ENCODE measurements at places on chromosomes 13 and 19. TPM values are rescaled to one million over a fixed set of nuclear protein-coding genes. Genes with fewer than 3 reads are reported as not detected.

DNA sequence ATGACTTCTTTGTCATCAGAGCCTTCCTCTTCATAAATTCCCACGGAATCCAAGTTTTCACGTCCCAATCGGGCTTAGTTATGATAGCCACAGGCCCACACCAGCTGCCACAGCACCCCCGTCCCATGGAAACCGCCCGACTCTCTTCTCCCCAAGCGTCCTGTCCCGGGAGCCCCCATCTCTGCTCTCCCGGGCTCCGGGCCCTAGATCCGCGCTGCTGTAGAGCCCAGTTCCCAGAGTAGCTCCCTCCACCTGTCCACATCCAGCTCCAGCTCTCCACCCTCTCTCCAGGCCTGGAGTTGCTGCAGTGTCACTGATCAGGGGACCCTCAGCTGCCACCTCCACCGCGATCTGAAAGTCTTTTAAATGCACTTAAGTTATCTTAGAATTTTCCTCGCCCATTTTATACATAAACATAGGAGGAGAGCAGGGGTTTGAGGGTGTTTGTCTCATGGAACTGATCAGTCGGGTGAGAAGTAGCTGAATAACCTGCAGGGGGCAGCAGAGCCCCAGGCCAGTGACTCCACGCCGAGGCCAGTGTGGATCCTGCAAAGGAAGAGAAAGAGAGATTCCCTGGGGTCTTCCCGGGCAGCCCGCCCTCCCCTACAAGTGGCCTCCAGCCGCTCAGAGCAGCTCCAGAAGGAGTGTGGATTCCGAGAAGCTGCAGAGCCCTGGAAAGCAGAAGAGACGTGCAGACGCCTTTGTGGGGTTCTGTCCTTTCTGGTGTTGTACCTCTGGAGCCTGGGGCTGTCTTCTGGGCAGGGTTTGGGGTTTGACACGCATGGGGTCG is 1.1 kb upstream of the ZNF763 start:
- peak; percentile 61 for DNase-seq
- no peaks in the 10 kb centered on the region for H3K36me3 ChIP-seq
- no peak overlapping the region for H3K4me3 ChIP-seq
- H3K4me1 ChIP-seq = peaks cover 2% of the 10 kb centered on the region
- H3K27me3 ChIP-seq = no peaks in the 10 kb centered on the region

- H3K36me3 ChIP-seq = no peaks in the 10 kb centered on the region
- H3K4me1 ChIP-seq = no peaks in the 10 kb centered on the region
- no peak overlapping the region for H3K27ac ChIP-seq
- H3K4me3 ChIP-seq = no peak overlapping the region
- peaks cover 16% of the 10 kb centered on the region for H3K27me3 ChIP-seq
Observed at GRCh38 chr19:35060160-35060855, 18.8 kb downstream of the HPN start.

DNA sequence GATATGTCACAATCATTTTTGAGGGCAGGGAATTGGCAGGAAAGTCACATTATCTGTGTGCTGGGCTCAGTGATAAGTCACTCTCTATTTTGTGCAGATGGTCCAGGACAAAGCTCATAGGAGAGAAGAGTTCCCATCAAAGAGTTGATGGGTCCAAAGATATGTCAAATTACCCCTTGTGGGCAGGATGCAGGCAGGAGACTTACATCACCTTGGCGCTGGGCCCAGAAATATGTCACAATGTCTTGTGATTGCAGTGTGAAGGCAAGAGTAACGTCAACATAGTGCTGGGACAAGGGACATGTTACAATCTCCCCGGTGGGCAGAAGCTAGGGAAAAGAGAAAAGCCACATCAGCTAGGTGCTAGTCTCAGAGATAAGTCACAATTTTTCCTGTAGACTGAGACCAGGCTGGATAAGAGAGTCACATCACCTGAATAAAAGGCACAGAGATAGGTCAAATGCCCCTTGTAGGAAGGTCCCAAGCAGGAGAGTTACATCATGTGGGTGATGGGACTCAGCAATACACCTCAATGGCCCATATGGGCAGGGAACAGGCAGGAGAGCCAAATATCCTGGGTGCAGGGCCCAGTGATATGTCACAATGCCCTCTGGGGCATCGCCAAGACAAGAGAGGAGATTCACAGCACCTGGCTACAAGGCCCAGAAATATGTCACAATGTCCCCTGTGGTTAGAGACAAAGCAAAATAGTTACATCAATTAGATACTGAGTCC is 47.9 kb downstream of the ZNF99 start:
- no peak overlapping the region for H3K27ac ChIP-seq
- H3K4me1 ChIP-seq = no peaks in the 10 kb centered on the region
- H3K27me3 ChIP-seq = no peaks in the 10 kb centered on the region

DNA sequence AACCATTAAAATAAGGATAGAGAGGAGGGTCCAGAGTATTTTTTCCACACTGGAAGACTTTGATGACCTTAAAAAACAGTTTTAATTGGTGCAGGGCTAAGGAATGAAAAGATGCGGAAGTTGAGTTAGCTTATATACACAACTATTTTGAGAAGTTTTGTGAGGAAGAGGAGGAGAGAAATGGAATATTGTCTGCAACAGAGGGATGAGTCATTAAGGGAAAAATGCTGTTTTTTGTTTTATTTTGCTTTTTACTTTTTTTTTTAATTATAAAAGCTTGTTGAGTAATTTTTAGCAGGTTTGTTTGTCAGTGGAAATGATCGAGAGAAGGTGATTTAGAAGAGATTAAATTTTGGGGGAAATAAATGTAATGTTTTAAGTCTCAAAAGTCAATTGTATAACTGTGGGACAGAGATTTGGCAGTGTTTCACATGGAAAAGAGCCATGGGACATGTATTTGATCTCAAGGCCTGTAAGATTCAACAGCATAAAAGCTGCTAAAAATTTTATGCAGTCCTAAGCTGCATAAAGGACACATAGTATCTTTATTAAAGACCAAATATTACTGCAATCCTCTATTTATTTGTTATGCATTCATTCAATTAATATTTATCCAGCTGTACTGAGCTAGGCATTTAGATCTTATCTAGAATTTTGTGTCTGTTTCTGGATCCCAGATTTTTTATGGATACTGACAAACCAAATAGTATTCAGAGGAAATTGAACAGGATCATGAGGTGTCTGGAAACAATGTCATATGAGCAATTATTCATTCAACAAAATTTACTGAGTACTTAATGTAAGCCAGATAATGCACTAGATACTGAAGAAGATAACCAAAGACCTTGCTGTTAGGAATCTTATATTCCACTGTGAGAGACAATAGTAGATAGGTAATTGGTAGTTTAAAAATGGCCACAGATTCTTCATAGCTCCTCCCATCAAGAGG is 72.7 kb downstream of the DNAJC15 start:
- no peaks in the 10 kb centered on the region for H3K27me3 ChIP-seq
- H3K4me1 ChIP-seq = peaks cover 2% of the 10 kb centered on the region
- no peak for DNase-seq

DNA sequence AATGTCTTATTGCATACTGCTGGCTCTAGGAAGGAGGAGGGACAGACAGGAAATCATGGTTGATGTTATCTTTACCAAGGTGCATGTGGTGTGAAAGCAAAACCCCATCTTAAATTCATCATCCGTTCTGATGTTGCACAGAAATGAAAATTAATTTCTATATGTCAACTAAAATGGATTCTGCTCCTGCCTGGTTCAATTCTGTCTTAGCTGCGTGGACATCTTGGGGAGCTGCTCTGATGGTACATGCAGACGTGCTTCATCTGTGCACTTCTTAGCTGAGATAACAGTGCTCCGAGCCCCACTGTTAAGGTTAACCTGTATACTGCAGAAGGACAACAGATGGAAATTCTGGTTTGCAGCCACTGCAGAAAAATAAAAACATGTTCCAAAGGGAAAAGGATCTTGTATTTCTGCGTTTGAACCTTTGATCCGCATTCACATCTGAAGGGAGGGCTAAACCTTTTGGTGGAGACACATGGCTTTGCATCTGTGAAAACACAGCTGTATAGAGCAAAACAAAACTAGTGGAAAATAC is 155.6 kb downstream of the TM9SF2 start:
- no peaks in the 10 kb centered on the region for H3K4me1 ChIP-seq
- no peak for DNase-seq
- H3K36me3 ChIP-seq = no peaks in the 10 kb centered on the region
- peaks cover 23% of the 10 kb centered on the region for H3K27me3 ChIP-seq
- H3K27ac ChIP-seq = no peak overlapping the region
- no peak overlapping the region for H3K4me3 ChIP-seq

GRCh38 chr19:48560095-48560530 is 8.1 kb downstream of the SULT2B1 start:
- H3K36me3 ChIP-seq = no peaks in the 10 kb centered on the region
- no peak overlapping the region for H3K27ac ChIP-seq
- no peak overlapping the region for H3K4me3 ChIP-seq
- no peaks in the 10 kb centered on the region for H3K27me3 ChIP-seq

DNA sequence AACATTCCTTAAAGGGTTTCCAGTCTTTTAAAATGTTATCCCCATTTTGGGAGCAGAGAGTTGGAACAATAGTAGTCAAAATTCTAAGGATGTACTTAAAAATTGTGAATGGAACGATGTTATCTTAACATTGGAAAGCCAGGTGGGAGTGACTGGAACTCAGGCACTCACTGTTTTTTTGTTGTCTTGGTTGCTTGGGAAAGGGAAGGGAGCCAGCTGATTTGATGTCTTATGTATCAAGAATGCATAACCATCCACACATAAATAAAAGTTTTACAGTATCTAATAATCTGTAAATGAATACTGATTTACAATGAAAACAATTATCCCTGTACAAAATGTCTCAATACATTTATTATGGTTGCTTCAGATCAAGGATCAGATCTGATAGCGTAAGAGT is 88.7 kb downstream of the SLC10A2 start:
- H3K36me3 ChIP-seq = no peaks in the 10 kb centered on the region
- no peaks in the 10 kb centered on the region for H3K4me1 ChIP-seq

- no peak overlapping the region for H3K27ac ChIP-seq
- no peaks in the 10 kb centered on the region for H3K4me1 ChIP-seq
- no peak for DNase-seq
- H3K36me3 ChIP-seq = no peaks in the 10 kb centered on the region
- H3K4me3 ChIP-seq = no peak overlapping the region
Observed at GRCh38 chr13:103328899-103329298, 262.7 kb upstream of the SLC10A2 start.

- DNase-seq = no peak
- H3K36me3 ChIP-seq = peaks cover 87% of the 10 kb centered on the region
- no peak overlapping the region for H3K4me3 ChIP-seq
- no peaks in the 10 kb centered on the region for H3K4me1 ChIP-seq
Observed at GRCh38 chr19:16527334-16527935, 14.8 kb downstream of the CHERP start.

GRCh38 chr13:37910790-37911189 is 41.2 kb upstream of the TRPC4 start:
- no peaks in the 10 kb centered on the region for H3K4me1 ChIP-seq
- no peaks in the 10 kb centered on the region for H3K27me3 ChIP-seq
- no peak overlapping the region for H3K4me3 ChIP-seq
- no peak overlapping the region for H3K27ac ChIP-seq
- H3K36me3 ChIP-seq = no peaks in the 10 kb centered on the region

IFNL4 gene
- not detected for total RNA-seq

ZNF837 gene
- total RNA-seq = 0.56 TPM

ZNF541 gene
- not detected for total RNA-seq

ARRDC5 gene
- total RNA-seq = not detected

MAST1 gene
- 0.28 TPM for total RNA-seq

KLHL26 gene
- 0.28 TPM for total RNA-seq

All from IMR-90 (cell line).